Activated CD4-positive, alpha-beta T cell treated with anti-CD3 and anti-CD28 coated beads, Interleukin-2, amount 10 ng/mL, durations not matched to agents 24 days and 14 days (primary cell): ENCODE measurements at places on chromosomes 4 and X. TPM values are rescaled to one million over a fixed set of nuclear protein-coding genes. Genes with fewer than 3 reads are reported as not detected.

- no peak for DNase-seq
Measured at GRCh38 chr4:182775075-182775474, 142.1 kb downstream of the DCTD start.

GRCh38 chr4:81652069-81652478 lies 180.4 kb upstream of the RASGEF1B start:
- no peak for DNase-seq

DNA sequence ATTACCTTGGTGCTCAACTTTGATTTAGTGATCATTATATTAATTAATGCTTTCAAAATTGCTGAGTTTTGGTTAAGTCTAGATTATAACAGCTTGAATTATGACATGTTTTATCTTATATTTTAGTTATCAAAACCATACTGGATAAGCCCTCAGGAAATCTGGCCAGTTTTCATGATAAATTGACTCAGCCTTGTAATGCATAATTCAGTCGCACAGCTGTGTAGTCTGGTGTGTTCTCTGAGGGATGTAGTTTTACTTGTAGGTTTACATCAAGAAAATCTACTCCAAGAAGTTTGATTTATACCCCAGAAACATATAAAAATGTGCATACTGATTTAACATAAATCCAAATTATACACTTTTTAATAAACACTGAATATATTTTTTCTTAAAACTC lies 477.5 kb downstream of the SPRY1 start:
- DNase-seq: no peak

GRCh38 chr4:2794486-2795299 lies 1.8 kb downstream of the SH3BP2 start:
- DNase-seq: no peak

- DNase-seq: no peak
Measured at GRCh38 chr4:163806653-163807052, 312.2 kb downstream of the TMA16 start.

DNA sequence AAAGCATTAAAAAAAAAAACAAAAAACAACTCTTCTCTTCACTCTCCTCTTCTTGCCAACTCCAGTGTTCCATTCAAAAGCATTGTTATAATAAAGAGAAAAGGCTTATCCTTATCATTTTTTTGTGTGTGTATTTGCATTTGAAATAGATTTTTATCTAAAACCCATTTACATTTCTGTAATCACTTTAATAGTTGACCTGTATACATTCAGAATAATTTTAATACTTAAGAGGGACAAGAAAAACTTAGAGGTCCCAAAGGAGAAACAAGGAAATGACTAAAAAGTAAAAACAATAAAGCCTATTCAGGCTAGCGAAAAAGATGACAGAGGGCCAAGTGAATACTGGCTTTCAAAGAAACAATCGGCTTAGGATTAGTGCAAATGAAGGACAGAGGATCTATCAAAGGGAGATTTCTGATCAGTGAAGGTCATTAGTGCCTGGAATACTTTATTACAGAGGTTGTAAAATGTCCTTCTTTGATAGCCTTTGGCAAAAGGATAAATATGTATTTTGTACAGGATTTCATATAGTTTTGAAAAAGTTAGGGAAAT lies 808.3 kb downstream of the RPA4 start:
- DNase-seq: no peak

DNA sequence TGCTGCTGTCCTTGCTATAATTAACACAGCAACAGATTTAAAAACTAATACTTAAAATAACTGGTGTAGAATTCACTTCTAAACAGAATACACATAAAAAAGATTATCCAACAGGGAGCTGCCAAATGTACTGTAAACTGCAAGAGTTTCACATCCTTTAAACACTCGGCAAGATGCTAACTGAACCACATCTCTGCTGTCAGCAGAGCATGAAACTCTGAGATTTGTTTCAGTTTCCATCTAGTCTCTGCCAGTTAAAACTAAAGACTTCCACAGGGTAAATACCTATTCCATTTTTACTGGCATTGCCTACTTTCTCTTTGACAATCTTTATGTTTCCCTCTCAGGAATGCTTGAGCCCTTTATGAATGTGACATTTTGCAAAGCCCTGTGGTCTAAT lies 127.7 kb downstream of the SLC7A11 start:
- no peak for DNase-seq

DNA sequence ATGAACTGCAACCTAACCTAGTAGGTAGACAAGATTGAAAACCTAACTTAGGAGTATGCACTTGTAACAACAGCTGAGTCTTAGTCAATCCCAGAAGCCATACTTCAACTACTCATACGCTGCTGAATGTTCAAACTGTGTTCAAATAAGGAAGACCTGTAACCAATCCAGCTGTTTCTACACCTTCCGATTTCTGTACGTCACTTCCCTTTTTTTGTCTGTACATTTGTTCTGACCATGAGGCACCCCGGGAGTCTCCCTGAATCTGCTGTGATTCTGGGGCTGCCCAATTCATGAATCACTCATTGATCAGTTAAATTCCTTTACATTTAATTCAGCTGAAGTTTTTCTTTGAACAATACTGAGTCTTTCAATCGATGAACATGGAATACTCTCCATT lies 89.5 kb downstream of the BMP3 start:
- no peak for DNase-seq

- no peak for DNase-seq
Measured at GRCh38 chr4:52892880-52893279, 30.8 kb downstream of the RASL11B start.

- DNase-seq: no peak
Measured at GRCh38 chr4:10054571-10055041, 33.3 kb upstream of the SLC2A9 start.

GRCh38 chr4:123743848-123744247 lies 347.3 kb downstream of the SPRY1 start:
- no peak for DNase-seq

DNA sequence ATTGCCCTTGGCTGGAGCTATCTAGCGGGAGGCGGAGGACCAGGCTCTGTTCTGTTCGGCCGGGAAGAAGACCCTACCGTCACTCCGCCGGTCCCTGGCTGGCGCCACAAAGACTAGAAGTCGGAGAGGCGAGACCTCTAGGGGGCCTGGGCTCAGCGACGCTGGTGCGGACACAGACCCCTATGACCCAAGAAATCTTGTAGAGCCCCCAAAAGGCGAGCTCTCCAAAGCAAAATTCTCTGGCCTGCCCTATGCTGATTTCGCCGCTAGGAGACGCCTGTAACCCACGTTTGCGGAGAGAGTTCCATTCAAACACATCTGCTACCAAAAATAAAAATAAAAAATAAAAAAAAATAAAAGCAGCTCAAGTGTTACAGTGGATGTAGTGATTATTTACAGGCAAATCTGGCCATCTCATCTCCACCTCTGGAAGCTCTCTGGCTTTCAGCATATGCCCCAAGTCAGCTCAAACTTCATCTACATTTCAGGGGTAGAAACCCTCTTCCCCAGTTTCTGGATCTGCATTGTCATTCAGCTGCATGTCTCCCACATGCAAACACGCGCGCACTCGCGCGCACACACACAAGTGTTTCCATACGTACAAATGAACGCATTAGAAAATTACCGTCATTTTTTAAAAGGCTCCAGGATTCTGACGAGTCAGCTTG lies 2.4 kb upstream of the PCDH10 start:
- DNase-seq: peak; percentile 63

DNA sequence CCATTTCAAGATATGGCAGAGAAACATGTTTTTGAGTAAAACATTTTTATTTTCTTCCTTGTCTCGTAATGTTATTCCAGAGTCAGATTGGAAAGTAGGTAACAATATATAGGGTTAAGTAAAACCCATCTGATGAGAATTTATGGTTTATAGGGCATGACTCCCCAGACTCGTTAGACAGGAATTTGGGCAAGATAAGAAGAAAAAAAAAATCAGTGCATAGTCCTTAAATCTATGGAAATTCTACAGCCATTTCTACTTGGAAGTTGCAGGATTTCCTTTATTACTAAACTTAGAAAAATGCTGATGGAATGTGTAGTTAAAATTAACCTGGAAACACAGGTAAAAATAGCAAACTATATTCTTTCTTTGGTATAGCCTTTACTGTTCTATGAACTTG lies 366.1 kb upstream of the MAGEB16 start:
- DNase-seq: no peak

Gene PLAC8
- total RNA-seq: 41.2 and 41.4 TPM in 2 replicates

Gene NUDT10
- total RNA-seq: 0.28 and 0.51 TPM in 2 replicates

Gene AFF2
- 0.70 and 1.1 TPM in 2 replicates for total RNA-seq

Gene PABPC5
- not detected in 2 replicates for total RNA-seq

Gene RTL3
- not detected in 2 replicates for total RNA-seq

Gene RTL5
- total RNA-seq: 0.19 and 0.21 TPM in 2 replicates

Gene FRAS1
- total RNA-seq: not detected in 2 replicates

Gene RNF212
- 1.0 and 1.8 TPM in 2 replicates for total RNA-seq

Gene CLIC2
- total RNA-seq: 0.17 and 0.58 TPM in 2 replicates
